Activated CD8-positive, alpha-beta memory T cell treated with anti-CD3 and anti-CD28 coated beads for 4 hours (primary cell): ENCODE measurements at places on chromosomes 4 and X.

DNA sequence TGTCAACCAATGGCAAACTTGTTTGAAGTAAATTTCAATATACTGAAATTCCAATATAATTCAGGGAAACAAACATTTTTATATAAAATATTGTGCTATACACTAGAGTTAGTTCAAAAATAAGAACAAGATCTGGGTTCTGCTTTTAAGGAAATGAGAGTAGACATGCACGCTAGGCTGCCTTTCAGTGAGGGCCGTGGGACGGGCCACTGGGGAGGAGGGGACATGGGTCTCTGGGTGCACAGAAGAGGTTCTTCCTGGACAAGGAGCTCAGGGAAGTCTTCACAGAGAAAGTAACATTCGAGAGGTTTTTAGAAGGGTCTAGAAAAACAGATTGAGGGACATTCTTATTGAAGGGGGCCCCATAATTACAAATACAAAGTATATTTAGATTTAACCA, 64.4 kb downstream of the SHROOM3 start:
- DNase-seq = no peak

DNA sequence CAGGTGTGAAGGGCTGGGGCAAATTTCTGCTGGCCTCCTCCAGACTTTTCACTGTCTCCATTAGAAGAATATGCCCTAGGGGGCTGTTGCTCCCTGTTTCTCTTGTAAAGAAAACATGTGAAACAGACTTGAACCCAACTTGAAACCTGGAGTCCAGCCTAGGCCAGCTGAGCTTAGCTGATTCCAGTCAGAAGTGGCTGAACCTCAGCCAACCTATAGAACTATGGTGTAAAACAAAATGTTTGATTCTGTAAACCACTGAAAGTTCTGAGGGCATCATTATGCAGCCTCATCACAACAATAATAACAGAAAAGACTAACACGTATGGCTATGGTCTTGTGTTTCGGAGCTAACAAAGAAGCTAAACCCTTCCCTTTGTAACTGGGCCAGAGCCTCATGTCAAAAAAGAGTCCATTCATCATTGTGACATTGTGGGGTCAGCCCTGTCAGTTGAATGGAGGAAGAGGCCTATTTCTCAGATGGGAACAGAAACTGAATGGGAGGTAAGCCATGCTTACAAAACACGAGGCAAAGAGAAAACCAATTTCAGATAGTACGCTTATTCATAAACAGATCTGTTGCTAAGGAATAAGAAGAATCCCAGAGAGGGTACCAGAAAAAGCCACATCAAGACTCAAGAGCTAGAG, 34.1 kb downstream of the SETD7 start:
- DNase-seq = no peak

GRCh38 chr4:147076179-147076578, 130.5 kb upstream of the TTC29 start:
- DNase-seq = no peak

- no peak for DNase-seq
These were observed 36.4 kb downstream of the QDPR start for GRCh38 chr4:17475481-17475880.

- DNase-seq = no peak
These were observed 217.9 kb downstream of the HS6ST2 start for GRCh38 chrX:132740316-132741123.

DNA sequence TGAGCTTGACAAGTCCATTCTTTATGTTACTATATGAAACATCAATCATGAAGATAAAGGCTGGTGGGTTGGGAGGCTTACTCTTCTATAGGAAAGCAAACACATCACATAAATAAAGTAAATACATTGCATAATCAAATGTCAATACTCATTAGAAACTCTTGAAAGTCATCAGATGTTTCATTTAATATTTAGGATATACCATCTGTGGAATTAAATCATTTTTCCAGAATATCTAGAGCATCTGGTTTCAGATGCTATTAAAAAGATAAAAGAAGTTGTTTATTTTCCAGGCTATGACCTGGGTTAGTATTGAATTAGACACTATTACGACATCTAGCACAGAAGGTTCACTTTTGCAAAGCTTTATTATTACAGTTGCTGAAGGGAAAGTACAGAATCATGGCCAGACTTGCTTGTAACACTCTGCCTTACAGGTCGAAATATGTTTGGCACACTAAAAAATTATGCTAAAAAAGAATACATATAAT, 72.6 kb downstream of the METTL14 start:
- no peak for DNase-seq

DNA sequence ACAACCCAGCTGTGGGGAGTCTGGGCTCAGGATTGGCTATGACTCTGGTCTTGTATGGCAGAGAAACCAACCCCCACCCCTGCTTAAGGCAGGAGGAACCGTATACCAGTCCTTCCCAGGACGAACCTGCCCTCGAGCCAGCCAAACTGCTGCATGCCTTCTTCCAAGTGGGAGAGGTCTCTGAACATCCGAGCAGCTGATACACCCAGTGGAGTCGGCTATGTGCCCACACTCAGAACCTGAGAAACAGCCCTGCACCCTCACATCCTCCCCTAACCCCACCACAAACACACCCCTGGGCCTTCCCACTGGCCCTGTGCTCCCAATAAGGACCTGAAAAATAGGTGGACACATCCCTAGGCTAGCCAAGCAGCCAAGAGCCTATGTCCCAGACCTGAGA, 21.8 kb downstream of the C4orf33 start:
- no peak for DNase-seq

DNA sequence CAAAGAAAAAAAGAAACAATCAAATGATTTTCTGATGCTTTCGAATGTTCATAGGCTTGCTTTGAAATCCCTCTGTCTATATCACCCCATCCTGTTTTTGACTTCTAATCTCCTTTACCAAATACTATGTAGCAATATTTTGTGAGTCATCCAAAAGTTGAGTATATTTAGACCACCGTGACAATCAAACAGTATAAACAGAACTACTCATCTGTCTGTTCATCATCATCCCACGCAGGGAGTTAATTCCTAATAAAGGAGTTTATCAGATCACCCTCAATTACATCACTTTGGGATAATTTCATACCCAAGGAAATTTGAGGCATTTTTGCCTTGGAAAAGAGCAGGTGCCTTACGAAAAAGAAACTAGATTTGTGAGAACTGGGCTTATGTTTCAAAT, 212.9 kb downstream of the CBR4 start:
- no peak for DNase-seq

- DNase-seq = no peak
These were observed 305.2 kb upstream of the ARSJ start for GRCh38 chr4:114284629-114285028.

DNA sequence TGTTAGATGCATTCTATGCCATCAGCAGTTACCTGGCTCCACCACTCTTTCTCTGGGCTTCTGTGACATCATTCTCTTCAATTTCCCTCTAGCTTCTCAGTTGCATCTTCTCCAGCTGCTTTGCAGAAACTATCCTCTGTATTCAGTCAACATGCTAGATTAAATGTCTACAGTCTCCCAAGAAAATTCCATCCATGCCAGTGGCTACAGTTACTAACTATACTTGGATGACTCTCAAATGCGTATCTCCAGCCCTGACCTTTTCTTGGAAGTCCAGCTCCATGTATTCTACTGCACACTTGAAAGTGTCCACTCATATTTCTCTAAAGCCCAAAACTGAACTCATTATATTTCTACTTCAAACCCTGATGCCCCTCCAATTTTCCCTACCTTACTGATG, 232.3 kb upstream of the TENM3 start:
- DNase-seq = no peak

- no peak for DNase-seq
These were observed 538.2 kb downstream of the DMD start for GRCh38 chrX:32673193-32673592.

- DNase-seq = peak; percentile 5
These were observed 755 bp downstream of the ANKRD17 start for GRCh38 chr4:73257651-73258435.

GRCh38 chr4:15434091-15434490, 6.3 kb downstream of the C1QTNF7 start:
- no peak for DNase-seq

GRCh38 chr4:14400307-14400706, 602.0 kb upstream of the CPEB2 start:
- no peak for DNase-seq

GRCh38 chr4:110878956-110879355, 256.1 kb upstream of the PITX2 start:
- no peak for DNase-seq

DNA sequence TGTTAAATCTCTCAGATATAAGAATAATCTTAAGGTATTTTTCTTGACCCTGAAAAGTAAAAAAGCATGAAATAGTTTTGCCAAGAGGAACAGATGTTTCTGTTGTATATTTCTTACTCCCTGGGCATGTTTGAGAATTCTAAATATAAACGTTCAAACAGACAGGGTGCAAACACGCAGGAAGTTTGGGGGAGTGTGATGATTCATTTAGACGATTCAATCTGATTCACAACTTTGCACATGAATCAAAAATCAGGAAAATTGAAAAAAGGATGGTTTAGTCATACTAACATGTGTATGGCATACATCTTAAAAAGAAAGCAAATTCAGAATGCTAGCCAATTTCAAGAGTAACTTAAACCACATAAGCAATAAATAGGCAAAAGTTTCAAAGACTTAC, 340.3 kb upstream of the GRID2 start:
- DNase-seq = no peak

GRCh38 chr4:86117705-86118302, 242.0 kb downstream of the MAPK10 start:
- DNase-seq = no peak

GRCh38 chrX:44400588-44400987, 57.1 kb upstream of the EFHC2 start:
- DNase-seq = no peak
